ENCODE measurements at places on chromosomes 4 and X.

DNA sequence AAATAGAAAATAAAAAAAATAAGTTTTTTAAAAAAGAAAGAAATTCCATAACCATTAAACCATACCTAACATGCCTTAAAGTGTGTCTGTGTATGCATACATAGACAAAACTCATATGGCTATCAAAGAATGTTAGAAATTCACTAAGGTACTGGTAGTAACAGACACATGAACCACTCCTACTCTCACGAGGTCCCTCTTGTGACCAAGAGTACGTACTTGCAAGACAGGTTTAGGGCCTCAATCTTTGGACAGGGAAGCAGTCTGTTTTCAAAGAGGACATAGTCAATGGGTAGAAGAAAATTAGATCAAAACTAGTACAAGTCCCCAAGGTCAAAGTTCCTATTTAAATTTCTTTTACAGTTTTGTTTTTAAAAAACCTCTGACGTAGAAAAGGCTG lies 117.3 kb downstream of the CHM start:
- DNase-seq: no peak

GRCh38 chrX:46447384-46447783 lies 97.8 kb downstream of the ZNF674 start:
- no peak for DNase-seq

- DNase-seq: no peak
Observed at GRCh38 chr4:109989044-109989443, 76.4 kb downstream of the EGF start.

DNA sequence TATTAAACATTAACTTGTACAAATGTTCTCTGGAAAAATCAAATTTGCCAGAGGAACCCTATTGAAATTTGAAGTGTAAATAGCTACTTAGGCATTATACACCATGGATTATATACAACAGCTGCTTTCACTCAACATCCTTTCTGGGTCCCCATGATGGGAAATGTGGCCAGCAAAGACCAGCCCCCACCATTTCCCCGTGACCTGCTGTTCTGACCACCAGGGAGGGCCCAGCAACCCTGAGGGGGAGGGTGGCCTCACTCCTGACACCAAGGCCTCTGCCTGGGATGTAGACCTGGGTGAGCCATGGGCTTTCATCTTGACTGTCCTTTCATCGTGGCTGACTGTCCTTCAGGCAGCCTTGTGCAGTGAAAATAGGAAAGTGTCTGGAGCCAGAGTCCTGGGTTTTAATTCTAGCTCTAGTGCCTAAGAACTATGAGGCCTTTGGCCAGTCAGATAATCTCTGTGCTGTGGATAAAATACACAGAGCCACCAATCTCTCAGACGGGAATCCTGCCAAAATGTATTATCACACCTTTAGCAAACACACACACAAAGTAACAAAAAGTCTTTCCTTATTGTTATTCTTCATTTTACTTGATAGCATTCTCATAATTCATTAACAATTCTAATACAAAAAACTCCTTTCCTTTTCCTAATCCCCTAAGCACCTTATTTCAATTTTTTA lies 45.1 kb downstream of the NR3C2 start:
- no peak for DNase-seq
